ENCODE measurements at places on chromosomes 4 and X. TPM values are rescaled to one million over a fixed set of nuclear protein-coding genes. Genes with fewer than 3 reads are reported as not detected.

GRCh38 chr4:106981431-106981830 is 54.7 kb downstream of the DKK2 start:
- DNase-seq = no peak

DNA sequence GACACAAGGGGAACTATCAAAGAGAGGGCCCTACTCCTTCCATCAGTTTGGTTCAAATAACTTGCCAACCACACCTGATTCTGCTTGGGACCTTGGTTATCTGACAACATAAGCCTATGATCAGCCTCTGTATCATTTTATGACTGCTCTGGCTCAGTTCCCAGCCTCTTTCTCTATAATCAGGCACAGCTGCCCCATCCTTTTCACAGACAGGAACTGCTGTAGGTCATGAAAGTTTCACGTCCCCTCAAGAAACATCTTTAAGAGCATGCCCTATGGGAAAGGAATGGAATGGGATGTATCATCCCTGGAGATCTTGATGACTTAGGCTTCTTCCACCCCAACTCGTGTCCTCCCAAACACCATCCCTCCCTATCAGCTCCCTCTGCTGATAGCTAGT is 243.4 kb downstream of the AR start:
- no peak for DNase-seq

DNA sequence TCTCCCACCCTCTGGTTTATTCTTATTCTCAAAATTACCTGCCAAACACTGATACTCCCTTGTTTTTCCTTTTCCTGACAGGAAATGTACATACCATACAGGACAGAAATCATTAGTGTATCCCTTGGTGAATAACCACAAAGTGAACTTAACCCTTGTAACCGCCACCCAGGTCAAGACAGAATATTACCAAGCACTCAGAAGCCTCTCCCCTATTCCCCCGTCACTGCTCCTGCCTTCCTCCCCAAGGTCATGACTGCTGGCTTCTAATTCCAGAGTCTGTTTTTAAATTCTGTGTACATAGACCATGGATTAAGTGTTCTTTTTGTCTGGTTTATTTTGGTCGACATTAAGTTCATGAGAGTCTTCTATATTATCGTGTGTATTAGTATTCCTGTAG is 37.7 kb downstream of the HTT start:
- no peak for DNase-seq

DNA sequence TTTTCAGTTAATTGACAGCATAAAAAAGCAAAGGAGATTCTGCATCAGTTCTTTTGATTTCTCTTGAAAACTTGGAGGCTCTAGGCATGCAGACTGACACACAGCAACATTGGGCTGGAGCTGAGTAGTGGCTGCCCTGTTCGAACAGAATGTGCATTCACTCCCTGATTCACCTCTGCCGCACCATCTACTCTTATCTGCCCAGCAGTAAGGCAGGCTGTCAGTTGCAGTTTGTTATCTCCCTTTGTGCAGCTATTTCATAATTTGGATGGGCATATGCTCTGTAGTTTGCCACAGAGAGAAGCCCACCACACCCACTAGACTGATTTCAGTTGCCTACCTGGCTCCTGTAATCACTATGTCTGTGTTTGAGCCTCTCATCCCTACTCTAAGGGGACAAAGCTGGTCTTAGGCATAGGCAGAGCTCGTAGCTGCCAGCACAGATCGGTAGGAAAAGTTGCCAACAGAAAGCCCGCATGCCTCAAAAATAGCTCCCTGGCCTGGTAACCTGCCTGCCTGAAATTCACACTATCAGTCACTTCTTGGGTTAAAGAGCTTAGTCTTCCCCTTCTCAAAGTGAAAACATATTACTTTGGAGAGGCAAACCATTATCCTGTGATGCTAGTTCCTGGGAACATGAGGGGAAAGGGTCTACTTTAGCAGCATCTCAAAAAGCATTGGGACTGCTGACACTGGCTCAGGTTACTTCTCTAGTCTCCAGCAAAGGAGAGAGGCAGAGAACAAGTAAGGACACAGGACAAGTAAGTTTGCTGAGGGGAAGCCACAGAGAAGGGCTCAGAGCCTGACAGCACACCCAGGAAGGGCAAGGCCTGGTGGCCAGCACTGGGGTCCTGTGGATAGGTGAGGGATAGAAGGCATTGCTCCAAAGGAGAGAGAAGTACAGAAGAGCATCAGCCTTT is 75.9 kb upstream of the TMEM164 start:
- no peak for DNase-seq

DNA sequence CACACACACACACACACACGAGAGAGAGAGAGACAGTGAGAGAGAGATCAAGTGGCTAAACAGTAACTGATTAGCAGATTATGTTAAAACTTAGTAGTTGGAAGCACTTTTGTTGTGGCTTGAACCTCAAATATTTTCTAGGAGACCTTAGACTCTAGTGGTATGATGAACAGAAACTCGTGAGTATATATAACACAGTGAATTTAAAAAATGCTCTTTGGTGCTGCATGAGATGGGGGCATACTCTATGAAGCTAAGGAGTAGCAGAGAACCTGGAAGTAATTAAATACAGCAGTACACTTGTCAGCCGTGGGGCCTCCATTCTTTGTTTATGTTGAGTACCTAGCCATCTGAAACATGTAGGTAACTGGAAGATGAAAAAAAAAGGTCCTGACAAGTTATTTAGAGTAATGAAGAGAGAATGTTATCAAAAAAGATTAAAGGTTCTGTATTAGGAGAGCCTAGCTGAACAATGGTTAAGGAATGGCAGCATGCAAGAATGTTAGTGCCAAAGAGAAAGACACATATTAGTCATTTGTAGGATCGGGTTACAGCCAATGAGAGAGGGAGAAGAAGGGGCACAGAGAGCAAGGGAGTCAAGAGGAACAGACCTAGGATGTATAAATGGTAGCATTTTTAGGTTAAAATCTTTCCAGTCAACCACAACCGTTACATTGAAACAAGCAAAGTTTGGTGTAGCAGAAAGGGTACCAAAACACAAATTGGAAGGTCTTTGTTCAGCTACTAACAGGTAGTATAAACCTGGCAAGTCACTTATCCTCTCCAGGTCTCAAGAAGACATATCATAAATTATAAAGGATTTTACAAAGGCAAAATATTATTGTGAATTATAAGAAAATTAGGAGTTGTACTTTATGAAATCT is 316.7 kb upstream of the DIPK2B start:
- DNase-seq = no peak

GRCh38 chr4:122819708-122820449 is 6.8 kb upstream of the FGF2 start:
- no peak for DNase-seq

GRCh38 chr4:99979872-99980271 is 29.8 kb upstream of the H2AZ1 start:
- no peak for DNase-seq

Gene PCDH11X
- not detected for total RNA-seq

DNA sequence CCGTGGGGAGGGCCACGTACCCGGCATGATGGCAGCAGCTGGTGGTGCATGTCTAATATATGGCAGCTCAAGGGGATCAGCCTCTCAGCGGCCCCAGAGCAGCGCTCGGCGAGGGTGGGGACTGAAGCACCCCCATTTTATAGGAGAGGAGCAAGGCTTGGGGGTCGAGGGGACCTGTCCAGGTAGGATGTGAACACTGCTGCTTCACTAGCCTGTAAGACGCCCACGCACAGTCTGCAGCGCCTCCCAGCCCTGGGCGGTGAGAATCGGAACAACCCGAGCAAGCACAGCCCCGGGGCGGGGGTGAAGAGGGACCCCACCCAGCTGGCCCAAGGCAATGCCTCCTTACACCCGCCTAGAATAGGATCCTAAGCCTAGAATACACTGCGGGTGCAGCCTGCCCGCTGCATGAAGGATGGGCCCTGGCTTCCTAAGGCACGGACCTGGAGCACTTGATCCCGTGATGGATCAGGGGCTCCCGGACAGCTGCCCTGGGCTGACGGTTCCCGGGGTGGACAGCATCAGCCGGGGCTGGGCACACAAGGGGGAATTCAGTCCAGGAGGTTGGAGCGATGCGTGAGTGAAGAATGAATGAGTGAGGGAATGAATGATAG is 17.6 kb downstream of the ADRA2C start:
- no peak for DNase-seq

DNA sequence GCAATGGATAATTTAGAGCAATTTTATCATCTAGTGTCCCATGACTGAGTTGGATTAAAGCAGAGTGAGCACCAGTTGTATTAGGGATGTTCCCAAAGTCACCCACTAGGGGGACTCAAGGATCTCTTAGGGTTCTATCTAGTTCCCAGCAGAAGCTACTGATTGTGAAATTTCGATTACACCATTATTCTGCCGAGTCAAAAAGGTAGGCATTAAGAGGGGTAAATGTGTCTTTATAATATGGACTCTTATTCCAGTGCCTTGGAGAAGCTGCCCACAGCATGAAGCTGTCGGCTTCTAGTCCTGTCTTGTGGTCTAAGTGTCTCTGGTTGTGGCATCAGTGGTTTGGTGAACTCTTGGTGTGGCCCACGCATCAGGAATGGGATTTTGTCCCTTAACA is 53.3 kb downstream of the RGS12 start:
- no peak for DNase-seq

- DNase-seq = no peak
Observed at GRCh38 chrX:17547658-17548057, 172.7 kb downstream of the NHS start.

Gene CHRDL1
- total RNA-seq = 248 TPM

Gene PDS5A
- 69.8 TPM for total RNA-seq

- no peak for DNase-seq
Observed at GRCh38 chrX:135086197-135086854, 34.0 kb downstream of the ETDB start.

Gene STOX2
- total RNA-seq = 6.2 TPM
